ENCODE measurements at places on chromosomes 3 and 15.

- no peak for DNase-seq
Observed at GRCh38 chr3:25663347-25663868, 1.3 kb downstream of the TOP2B start.

DNA sequence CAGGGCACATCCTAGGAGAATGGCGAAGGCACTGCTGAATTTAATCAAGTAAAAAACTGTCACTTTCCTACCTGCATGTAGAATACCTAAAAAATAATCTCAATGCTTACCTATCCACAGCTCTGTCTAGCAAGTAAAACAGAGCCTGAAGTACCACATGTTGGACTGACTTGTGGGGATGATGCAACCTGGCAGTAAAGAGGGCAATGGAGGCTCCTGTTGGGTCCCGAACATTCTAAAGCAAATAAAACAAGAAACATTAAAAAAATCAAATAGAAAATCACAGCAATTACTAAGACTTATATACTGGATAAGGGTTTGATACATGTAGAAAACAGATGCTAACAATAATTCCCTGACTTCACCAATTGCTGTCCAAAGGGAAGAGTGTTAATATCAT is 56.1 kb downstream of the PTPN9 start:
- DNase-seq: no peak

GRCh38 chr3:170641510-170642236 is 55.8 kb upstream of the SLC7A14 start:
- DNase-seq: no peak

DNA sequence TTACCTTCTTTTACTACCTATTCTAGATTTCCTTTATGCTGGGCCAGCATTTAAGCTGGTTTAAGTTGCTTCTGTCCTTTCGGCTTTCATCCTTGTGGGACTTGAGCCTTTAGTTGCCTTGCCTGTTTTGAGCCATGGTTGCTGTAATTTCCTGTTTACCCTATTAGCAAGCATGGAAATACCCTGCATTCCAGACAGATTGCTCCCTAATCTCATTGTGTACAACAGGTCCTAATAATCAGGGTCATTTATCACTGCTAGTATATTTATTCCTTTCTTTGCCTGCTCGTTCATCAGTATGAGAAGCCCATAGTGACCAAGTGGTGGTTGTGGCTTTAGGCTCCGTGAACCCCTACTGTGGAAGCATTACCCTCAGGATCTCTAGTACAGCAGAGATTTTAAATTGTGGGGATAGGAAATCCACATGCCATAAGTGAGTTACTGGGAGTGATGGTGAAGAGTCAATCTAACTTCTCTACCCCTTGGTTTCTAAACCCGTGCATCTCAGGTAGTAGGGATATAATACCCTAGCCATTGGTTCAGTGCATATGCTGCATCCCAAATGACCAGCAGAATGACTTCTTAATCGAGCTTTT is 31.9 kb downstream of the NCK1 start:
- no peak for DNase-seq

- no peak for DNase-seq
Observed at GRCh38 chr3:95613993-95614392, 1200.4 kb upstream of the EPHA6 start.

GRCh38 chr15:41714291-41714690 is 54.1 kb downstream of the MGA start:
- no peak for DNase-seq

DNA sequence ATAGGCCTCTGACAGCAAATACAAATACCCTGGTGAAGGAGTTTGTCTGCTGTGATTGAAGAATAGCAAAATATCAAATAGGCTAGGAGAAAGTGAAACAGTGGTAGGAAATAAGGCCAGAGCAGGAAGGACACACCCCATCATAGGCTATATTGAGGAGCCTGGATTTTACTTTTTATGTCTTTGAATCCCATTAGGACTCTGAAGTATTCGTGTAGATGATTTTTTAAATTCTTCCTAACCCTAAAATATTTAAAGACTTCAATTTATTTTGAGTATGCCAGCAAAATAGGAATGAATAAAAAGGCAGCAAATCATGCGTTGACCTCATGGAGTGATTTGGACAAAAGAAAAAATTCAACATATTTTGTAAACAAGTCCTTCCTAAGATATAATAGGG is 562.8 kb downstream of the NAALADL2 start:
- DNase-seq: no peak

DNA sequence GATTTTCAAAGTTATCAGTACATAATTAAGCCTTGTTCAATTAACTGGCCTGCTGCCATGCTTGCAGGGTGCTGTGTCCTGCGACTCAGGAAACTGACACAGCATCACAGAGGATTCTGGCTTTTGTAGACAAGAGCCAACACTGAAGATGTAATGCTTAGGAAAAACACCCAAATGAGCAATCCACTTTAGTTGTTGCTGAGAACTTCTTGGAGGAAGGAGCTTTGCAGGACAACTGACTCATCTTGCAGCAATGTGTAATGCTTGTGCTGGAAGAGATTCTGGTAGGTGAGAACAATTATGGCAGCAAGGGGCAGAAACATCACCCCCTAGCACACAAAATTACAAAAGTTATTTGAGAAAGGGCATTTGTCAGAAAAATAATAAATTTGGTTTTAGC is 67.6 kb downstream of the NLGN1 start:
- DNase-seq: no peak

Measured in stimulated activated CD4-positive, alpha-beta T cell treated with anti-CD3 and anti-CD28 coated beads, Interleukin-1b, Interleukin-23, amount 100 ng/mL, for 1 hour (primary cell).